ENCODE measurements at places on chromosomes 3 and 15. TPM values are rescaled to one million over a fixed set of nuclear protein-coding genes. Genes with fewer than 3 reads are reported as not detected.
A peak's percentile ranks its signal among the peaks of the same experiment; 100 is the strongest.

GRCh38 chr3:55718074-55718473, 231.0 kb upstream of the WNT5A start:
- no peak overlapping the region for H3K4me3 ChIP-seq
- no peaks in the 10 kb centered on the region for H3K36me3 ChIP-seq
- no peaks in the 10 kb centered on the region for H3K27me3 ChIP-seq
- H3K4me1 ChIP-seq, result no peaks in the 10 kb centered on the region

GRCh38 chr3:14789640-14790285, 29.0 kb upstream of the FGD5 start:
- H3K27ac ChIP-seq, result no peak overlapping the region
- H3K36me3 ChIP-seq, result no peaks in the 10 kb centered on the region
- H3K4me3 ChIP-seq, result no peak overlapping the region
- no peaks in the 10 kb centered on the region for H3K4me1 ChIP-seq

DNA sequence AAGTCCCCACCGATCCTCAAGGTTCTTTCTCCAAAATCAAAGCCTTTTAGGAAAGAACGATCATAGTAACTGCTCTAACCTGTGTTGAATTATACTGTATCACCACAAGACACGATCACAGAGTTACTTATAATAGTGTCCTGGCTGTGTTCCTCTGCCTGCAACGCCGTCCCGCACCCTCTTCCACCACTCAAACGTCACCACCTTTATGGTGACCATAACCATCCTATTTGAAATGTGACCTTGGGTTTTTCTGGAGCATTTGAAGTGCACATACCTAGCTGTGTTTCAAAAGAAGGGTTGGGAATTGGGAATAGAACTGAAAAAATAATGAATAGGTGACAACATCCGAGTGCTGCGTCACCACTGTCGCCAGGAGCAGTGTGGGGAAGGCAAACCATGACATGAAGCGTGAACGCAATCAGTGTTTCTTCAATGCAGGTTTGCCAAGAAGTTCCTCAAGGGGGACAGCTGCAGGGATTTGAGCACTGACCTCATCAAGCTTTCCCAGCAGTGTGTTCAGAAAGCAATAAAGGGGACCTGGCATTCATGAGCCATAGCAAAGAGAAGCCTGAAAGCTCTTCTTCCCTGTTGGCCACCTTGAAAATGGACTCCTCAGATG, 769 bp upstream of the SELENOS start:
- H3K27ac ChIP-seq, result peak overlapping the region; percentile 25
- no peak for DNase-seq
- peaks cover 49% of the 10 kb centered on the region for H3K36me3 ChIP-seq
- H3K4me1 ChIP-seq, result peaks cover 30% of the 10 kb centered on the region

DNA sequence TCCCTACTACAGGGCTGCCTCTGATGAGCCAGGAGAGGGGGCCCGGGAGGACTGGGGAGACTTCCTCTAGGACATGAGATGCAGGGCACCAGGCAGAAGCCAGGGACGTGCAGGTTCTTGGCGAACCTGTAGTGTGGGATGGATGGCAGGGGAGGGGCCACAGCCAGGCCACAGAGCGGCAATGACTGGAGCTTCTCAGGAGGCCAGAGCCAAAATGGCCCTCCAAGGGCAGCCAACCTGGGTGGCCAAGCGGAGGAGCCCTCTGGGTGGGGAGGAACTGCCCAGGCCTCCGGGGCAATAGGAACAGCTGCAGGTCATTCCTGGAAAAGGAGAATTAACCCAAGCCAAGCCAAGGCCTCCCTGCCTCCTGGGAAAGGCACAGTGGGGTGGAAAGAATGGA, 224.5 kb downstream of the XXYLT1 start:
- H3K27me3 ChIP-seq, result peaks cover 15% of the 10 kb centered on the region
- no peak overlapping the region for H3K4me3 ChIP-seq
- no peak for DNase-seq
- H3K27ac ChIP-seq, result no peak overlapping the region
- no peaks in the 10 kb centered on the region for H3K36me3 ChIP-seq
- no peaks in the 10 kb centered on the region for H3K4me1 ChIP-seq

DNA sequence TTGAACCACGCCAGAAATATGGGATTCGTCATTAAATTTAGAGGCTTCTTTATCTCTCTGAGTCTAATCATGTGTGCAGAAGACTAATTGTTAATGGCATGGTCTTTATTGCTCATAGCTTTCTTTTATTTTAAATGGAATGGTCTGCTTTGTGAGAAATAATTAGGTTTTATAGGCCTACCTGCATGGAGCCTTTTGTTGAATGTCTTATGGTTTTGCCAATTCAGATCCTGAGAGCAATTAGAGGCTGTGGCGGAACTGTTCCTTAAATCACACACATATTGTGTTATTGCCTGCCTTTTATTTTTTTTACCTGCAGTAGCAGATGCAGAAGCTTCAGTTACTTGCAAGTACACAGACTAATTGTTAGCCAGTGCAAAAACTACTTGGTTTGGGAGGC, 306.2 kb downstream of the NLGN1 start:
- DNase-seq, result no peak
- no peak overlapping the region for H3K27ac ChIP-seq
- H3K27me3 ChIP-seq, result no peaks in the 10 kb centered on the region
- no peak overlapping the region for H3K4me3 ChIP-seq
- no peaks in the 10 kb centered on the region for H3K36me3 ChIP-seq
- H3K4me1 ChIP-seq, result no peaks in the 10 kb centered on the region

DNA sequence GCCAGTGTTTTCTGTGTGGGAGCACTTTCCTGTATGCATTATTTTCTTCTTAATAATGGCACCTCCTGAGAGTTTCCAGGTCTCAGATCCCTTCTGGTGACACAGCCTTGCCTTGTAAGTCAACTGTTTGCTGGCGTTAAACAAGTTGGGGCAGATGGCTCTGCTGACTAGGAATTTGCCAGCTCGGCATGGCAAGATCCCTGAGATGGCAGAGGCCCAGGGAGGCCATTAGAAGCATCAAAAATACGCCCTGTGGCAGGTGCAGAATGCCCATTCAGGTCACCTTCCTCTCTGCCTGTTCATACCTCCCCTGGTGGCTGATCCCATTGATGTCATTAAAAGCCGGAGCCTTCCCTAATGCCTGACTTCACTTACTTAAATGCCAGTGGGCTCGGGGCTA, 320.9 kb upstream of the CTDSPL start:
- no peak overlapping the region for H3K27ac ChIP-seq
- no peak for DNase-seq
- H3K4me1 ChIP-seq, result peaks cover 10% of the 10 kb centered on the region
- no peaks in the 10 kb centered on the region for H3K36me3 ChIP-seq
- H3K4me3 ChIP-seq, result no peak overlapping the region
- H3K27me3 ChIP-seq, result peaks cover 6% of the 10 kb centered on the region

- peak; percentile 47 for DNase-seq
- peaks cover 11% of the 10 kb centered on the region for H3K4me1 ChIP-seq
- peak overlapping the region; percentile 73 for H3K27ac ChIP-seq
- peak overlapping the region; percentile 60 for H3K4me3 ChIP-seq
- H3K27me3 ChIP-seq, result peaks cover 9% of the 10 kb centered on the region
Measured at GRCh38 chr3:159910991-159911663, 77.5 kb upstream of the IL12A start.

DNA sequence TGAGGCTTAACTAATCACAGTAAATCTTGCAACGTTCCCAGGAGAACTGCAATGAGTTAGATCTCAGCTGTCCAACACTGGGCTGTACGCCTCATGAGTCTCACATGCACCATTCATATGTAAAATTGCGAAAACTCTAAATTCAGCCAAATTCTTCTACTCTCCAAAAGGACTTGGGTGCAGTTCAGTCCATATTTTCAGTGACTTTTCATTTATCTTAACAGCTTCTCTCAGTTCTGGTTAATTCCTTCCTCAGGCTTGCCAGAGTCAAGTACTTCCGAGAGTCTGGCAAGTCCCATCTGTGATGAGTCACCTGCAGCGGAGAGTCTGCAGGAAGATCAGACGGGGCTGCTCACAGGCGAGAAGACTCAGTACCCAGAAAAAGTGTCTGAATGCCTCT, 11.5 kb downstream of the CCDC80 start:
- H3K36me3 ChIP-seq, result no peaks in the 10 kb centered on the region
- DNase-seq, result no peak
- H3K4me3 ChIP-seq, result no peak overlapping the region
- H3K27me3 ChIP-seq, result peaks cover 5% of the 10 kb centered on the region
- no peak overlapping the region for H3K27ac ChIP-seq
- H3K4me1 ChIP-seq, result peaks cover 5% of the 10 kb centered on the region

- H3K4me3 ChIP-seq, result no peak overlapping the region
- H3K27ac ChIP-seq, result no peak overlapping the region
- DNase-seq, result no peak
- H3K4me1 ChIP-seq, result no peaks in the 10 kb centered on the region
- no peaks in the 10 kb centered on the region for H3K27me3 ChIP-seq
Measured at GRCh38 chr3:158912621-158913020, 110.8 kb downstream of the MFSD1 start.

DNA sequence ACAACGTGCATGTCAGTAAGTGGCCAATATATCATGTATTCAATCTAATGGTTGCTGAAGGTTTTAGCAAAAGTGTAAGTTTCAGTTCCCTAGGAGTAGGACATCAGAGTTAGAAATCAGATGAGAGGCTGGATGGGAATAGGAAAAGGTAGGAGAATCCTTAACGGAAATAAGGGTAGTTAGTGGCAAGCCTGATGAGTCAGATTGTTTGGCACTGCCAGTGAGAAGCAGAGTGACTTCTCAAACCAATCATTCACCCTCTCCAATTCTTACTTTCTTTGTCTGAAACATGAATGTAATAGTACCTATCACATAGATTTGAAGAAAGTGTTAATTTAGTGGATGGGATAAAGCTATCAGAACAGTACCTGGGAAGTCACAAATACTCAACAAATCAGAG, 894.0 kb downstream of the NTRK3 start:
- no peak overlapping the region for H3K4me3 ChIP-seq
- no peaks in the 10 kb centered on the region for H3K27me3 ChIP-seq
- no peaks in the 10 kb centered on the region for H3K4me1 ChIP-seq
- no peak overlapping the region for H3K27ac ChIP-seq

DNA sequence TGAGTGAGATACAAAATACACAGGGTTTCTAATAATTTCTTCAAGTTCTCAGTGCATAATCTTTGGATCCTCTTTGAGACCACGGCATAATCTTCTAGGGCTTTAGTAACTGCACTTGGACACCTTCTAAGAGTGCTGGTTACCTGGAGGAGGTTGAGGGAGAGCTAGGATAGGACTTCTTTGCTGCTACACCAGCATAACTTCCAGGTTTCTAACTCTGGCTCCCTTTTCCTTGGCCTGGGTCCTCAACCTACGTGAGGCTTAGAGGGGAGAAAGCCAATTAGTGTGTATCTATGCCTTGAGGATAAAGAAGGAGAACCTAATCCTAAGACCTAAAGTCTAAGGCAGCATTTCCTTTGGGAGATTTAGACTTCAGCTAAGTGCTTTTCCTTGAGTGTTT, 184.8 kb downstream of the LSAMP start:
- no peak overlapping the region for H3K27ac ChIP-seq
- H3K4me3 ChIP-seq, result no peak overlapping the region
- DNase-seq, result no peak
- no peaks in the 10 kb centered on the region for H3K27me3 ChIP-seq
- no peaks in the 10 kb centered on the region for H3K4me1 ChIP-seq

- no peak for DNase-seq
- H3K4me3 ChIP-seq, result no peak overlapping the region
- no peak overlapping the region for H3K27ac ChIP-seq
- no peaks in the 10 kb centered on the region for H3K27me3 ChIP-seq
- H3K36me3 ChIP-seq, result peaks cover 5% of the 10 kb centered on the region
Measured at GRCh38 chr15:79952329-79952728, 18.7 kb downstream of the BCL2A1 start.

- H3K36me3 ChIP-seq, result no peaks in the 10 kb centered on the region
- no peak overlapping the region for H3K4me3 ChIP-seq
- H3K4me1 ChIP-seq, result no peaks in the 10 kb centered on the region
- H3K27ac ChIP-seq, result no peak overlapping the region
Measured at GRCh38 chr3:66366747-66367146, 134.1 kb downstream of the LRIG1 start.

DNA sequence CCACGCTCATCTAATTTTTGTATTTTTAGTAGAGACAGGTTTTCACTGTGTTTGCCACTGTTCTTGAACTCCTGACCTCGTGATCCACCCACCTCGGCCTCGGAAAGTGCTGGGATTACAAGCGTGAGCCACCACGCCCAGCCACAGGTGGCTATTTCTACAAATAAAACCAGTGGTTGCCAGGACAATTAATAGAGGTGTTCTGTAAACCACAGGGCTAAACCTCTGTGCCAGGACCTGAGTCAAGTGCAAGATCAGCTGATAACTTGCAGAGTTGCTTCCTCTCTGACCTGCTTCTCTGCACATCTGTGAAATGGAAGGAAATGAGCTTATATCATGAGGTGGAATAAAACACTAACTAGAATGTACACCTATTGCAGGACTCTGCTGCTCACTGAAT, 72.8 kb downstream of the CD200R1L start:
- H3K4me3 ChIP-seq, result no peak overlapping the region
- no peaks in the 10 kb centered on the region for H3K27me3 ChIP-seq
- peaks cover 36% of the 10 kb centered on the region for H3K4me1 ChIP-seq
- DNase-seq, result peak; percentile 64

DNA sequence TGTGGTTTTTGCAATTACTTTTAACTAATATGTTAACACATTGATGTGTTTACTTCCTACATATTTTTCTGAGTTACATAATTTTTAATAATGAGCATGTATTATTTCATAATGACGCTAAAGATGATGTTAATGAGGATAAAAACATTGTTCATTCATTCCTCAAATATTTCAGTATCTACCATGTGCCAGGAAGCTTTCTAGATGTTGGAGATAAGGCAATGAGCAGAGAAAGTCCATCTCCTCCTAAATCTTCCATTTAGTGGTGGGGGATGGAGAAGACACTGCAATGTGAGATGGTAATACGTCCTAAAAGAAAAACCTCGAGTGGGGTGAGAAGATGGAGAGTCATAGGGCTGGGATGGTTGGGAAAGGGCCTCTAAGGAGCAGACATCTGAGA, 132.7 kb downstream of the MYLK start:
- no peak overlapping the region for H3K4me3 ChIP-seq
- H3K4me1 ChIP-seq, result peaks cover under 1% of the 10 kb centered on the region
- no peaks in the 10 kb centered on the region for H3K36me3 ChIP-seq
- DNase-seq, result no peak
- H3K27ac ChIP-seq, result no peak overlapping the region

GRCh38 chr15:31250033-31250432, 76.6 kb upstream of the KLF13 start:
- peaks cover 20% of the 10 kb centered on the region for H3K4me1 ChIP-seq
- no peak for DNase-seq
- no peak overlapping the region for H3K27ac ChIP-seq

GRCh38 chr3:128753715-128754114, 27.7 kb downstream of the RAB7A start:
- no peak for DNase-seq
- H3K27me3 ChIP-seq, result no peaks in the 10 kb centered on the region
- no peak overlapping the region for H3K27ac ChIP-seq
- peaks cover 47% of the 10 kb centered on the region for H3K36me3 ChIP-seq

The SKOR1 gene
- 0.23 TPM for total RNA-seq

The AMT gene
- total RNA-seq, result 3.2 TPM

The SPINK8 gene
- total RNA-seq, result not detected

The PXYLP1 gene
- 10.3 TPM for total RNA-seq

The GRM2 gene
- 0.55 TPM for total RNA-seq

The TNK2 gene
- 150 TPM for total RNA-seq
